Common myeloid progenitor, CD34-positive (primary cell): ENCODE measurements at places on chromosomes 11 and 22.

DNA sequence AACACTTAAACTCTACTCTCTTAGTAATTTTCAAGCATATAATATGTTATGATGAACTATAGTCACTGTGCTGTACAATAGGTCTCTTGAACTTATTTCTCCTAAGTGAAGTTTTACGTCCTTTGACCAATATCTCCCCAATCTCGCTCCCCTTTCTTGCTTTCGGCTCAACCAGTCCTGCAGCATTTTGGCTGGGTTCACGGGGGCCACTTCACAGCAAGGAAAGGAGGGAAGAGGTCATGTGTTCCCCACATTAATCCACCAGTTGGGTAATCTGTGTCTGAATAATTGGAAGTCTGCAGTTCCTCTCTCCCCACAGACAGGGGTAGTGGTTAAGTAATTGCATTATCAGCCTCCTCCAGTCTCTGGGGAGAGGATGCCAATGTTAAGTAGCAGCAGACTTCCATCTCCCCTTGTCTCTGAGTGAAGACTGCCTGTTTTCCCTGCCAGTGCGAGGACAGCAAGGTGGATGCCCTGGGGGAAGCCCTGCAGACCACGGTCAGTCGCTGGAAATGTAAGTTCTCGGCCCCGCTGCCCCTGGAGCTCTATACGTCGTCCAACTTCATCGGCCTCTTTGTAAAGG is 59.2 kb upstream of the CRTAM start:
- peak; percentile 69 for DNase-seq

DNA sequence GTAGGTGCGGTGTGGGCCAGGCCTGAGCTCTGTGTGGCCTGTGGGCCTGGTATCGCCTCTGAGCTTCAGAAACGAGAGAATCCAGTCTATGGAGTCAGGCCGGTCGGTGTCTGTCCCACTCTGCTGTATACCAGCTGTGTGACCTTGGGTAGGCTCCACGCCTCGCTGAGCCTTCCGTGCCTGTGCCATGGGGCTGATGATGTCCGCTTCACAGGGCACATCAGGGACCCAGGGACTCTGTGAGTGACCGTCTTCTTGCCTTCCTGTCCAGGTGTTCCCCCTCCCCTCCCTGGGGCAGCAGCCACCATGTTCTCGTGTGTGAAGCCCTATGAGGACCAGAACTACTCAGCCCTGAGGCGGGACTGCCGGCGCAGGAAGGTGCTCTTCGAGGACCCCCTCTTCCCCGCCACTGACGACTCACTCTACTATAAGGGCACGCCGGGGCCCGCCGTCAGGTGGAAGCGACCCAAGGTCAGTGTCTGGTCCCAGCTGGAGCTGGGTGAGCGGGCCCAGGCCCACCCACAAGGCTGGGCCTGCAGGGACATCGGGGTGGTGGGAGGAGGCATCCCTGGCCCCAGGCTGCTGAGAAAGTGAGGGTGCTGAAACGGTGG is 17.9 kb downstream of the CAPN5 start:
- no peak for DNase-seq

- no peak for DNase-seq
Observed at GRCh38 chr11:10522276-10522675, 18.7 kb downstream of the RNF141 start.

DNA sequence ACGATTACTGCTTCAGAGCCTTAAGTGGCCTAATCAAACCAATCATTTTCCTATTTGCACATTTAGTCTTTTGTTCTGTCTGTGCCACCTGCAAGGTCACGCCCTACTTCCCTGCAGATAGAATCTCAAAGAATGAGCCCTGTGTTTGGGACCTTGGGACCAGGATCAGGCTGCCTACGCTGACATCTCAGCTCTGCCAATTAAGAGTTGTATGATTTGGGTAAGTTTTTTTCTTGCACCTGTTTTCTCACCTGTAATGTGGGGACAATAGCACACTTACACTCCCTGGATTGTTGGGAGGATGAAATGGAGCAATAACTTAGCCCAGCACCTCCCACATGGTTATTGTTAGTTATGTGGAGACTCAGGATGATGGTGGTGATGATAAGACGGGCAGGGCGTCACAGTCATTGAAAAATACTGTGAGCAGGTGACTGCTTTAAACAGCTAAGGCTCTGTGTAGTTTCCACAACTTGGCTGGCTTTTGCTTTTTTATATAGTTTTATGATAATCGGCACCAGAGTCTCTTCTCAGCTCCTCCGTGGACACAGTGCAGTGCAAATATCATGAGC is 155.0 kb downstream of the ADAMTS15 start:
- DNase-seq = no peak

DNA sequence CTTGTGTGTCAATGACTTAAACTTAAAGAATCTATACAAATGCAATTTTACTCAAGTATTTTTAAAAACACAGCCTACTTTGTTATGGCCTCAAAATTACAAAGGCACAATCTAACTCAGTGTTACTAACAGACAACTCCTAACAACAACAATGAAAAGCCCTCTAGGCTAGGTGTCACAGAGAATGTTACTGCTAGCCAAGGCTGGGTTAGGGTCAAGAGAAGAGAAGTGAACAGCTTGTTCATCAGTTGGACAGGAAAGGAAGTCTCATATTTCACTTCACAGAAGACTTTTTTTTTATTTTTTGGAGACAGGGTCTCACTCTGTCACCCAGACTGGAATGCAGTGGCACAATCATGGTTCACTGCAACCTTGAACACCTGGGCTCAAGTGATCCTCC is 26.0 kb downstream of the CLDN25 start:
- no peak for DNase-seq

- no peak for DNase-seq
Observed at GRCh38 chr11:95082576-95083001, 7.1 kb upstream of the ENDOD1 start.

DNA sequence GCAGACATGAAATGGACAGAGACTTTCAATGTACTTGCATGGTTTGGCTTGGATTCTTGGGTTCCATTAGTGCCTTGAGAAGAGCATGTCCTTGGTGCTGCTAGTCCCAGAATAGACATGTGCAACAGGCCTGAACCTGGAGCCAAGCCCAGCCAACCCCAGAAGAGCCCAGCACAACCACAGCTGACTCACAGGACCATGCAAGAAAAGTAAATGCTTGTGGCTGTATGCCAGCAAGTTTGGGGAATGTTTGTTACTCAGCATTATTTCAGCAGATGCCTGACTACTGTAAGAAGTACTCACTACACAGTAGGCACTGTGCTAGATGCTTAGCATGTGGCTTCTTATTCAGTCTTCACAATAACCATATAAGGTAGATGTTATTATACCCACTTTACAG is 39.2 kb upstream of the HMGXB4 start:
- no peak for DNase-seq

DNA sequence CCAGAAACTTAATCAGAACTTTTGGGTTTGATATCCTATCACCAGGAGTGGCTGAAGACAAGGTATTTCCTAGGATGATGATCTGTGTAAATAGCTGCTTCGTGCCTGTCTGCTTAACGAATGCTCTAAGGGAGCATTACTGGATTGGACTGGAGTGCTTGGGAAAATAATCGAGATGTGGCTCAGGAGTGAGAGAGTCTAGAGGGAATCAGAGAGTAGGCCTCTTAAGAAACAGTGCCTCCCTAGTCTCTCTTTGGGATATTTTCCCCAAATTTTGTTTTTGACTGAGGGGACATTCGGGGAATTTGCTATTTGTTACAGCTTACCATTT is 2.5 kb downstream of the MAML2 start:
- no peak for DNase-seq

- no peak for DNase-seq
Observed at GRCh38 chr11:5258543-5259262, 4.1 kb upstream of the HBG2 start.

GRCh38 chr11:3831378-3832239 is 9.2 kb downstream of the RHOG start:
- DNase-seq = peak; percentile 32

GRCh38 chr11:85672105-85672902 is 7.4 kb upstream of the CREBZF start:
- DNase-seq = no peak

DNA sequence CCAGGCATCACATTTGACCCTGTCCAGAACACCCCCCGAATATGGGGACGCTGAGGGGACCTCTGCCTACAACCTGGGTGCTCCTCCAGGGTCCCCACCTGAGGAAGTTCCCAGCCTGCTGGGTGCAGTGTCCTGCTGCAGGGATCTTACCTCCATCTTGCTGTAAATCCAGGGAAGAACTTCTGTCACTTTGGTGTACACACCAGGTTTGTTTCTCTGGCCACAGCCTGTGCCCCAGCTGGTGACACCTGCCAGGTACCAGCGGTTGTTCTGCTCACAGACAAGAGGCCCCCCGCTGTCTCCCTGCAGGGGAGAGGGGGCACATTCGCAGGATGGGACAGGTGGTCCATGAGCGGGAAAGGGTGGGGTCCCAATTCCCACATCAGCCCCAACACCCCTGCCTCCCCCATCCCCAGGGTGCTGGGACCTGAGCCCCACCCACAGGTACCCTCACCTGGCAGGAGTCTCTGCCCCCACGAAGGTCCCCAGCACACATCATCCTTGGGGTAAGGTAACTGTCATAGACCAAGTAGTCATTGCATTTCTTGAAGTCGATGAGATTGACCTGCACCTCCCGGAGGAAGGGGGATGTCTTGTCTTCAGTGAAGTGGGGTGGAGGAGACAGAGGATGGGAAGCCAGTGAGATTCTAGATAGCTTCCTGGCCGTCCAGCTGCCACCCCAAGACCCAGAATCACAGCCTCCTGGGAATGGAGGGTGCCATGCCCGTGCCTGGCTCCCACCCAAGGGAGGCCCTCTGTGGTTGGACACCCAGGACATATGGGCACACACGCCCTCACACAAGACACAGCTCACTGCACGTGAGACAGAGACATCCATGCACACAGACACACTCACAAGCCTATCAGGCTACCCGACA is 25.5 kb downstream of the TMPRSS13 start:
- DNase-seq = no peak

DNA sequence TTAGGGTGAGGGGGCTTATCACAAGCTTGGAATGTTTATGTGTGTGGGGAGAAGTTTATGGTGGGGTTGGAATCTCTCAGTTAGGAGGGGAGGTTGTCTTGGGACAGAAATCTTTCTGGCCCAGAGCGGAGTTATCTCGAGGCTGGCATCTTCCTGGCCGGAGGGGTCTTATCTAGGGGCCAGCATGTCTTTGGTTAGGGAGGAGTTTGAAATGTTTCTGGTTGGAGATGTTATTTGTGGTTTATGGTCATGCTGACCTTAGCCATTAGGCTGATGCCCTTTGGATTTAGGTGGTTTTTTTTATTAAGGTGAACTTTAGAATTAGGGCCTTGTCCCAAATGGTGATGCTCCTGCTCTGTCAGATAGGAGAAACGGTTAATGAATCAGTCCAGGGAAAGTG is 7.9 kb upstream of the RBMXL2 start:
- no peak for DNase-seq

GRCh38 chr22:22243033-22243680 is 1.4 kb upstream of the VPREB1 start:
- no peak for DNase-seq

DNA sequence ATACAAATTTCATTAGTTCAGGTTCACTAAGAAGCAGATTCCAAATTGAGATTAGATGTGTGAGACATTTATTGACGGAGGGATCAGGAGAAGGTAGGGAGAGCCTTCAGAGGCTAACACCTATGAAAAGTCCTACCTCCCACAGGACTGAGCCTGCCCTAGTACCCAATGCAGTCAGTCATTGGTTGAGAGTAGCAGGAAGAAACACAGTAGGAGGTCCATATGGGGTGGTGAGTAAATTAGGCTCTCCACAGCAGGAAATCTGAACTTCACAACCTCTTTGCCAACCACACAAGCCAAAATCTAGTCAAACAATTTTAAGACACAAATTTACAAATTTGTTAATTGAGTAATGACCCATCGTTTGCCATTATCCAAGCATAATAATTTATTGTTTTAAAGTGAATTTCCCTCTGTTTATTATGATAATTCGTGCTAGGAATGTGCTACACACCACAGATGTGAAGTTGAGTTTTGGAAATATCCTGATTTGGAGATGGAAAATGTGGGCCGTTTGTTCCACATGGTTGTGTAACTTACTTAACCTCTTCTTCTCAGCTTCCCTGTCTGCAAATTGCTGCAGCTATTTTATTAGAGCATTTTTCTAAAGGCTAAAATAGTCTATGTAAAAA is 542.1 kb downstream of the ETS1 start:
- no peak for DNase-seq

- no peak for DNase-seq
Observed at GRCh38 chr11:42422090-42422489, 889.7 kb upstream of the API5 start.

DNA sequence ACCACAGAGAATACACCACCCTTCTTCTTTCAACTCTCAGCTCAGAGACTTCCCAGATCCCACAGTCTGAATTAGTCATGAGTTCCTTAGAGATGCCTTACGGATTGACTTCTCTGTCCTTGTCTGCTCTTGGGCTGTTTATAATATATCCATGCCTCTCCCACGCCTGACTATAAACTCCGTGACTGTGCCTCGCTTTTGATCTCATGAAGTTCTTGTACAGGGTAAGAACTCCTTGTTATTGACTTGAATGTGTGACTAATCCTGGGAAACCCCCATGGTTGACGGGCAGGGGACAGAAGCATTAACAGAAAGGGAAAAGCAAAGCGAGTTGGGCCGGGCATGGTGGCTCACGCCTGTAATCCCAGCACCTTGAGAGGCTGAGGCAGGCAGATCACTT is 62.4 kb upstream of the POU2AF1 start:
- no peak for DNase-seq

DNA sequence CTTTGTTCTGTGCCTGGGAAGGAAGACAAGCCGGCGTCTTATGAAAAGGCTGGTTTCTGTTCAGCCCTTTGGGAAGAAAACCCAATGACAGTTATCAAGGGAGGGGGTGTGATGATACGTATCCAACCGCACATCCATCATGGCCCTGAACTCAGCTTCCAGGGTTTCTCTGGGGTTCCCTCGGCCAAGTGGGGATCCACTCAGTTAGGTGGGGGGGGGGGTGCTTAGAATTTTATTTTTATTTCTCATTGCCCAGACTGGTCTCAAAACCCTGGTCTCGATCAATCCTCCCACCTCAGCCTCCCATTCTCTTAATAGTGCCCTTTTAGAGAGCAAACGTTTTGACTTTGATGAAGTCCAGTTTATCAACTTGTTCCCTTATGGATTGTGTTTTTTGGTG is 25.7 kb downstream of the KCNQ1 start:
- DNase-seq = no peak

DNA sequence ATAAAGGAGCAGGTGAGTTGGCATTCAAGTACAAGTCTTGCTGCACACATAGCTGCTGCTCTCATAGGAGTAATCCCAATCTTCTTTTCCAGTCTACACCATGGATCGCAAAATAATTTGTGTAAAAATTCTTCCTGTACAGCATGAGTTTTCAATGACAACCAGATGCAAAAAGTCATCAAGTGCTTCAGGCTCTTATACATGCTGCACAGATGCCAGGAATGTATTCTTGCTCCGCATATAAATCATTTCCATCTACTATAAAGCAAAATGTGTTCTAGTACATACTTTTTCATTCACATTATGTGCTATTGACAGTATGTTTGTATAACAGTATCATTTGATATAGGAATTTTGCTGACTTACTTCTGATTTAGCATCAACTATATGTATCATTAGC is 35.4 kb downstream of the NXPE2 start:
- DNase-seq = no peak

GRCh38 chr22:44686873-44687600 is 15.0 kb upstream of the PRR5 start:
- DNase-seq = no peak

- DNase-seq = no peak
Observed at GRCh38 chr11:131792243-131792642, 421.8 kb downstream of the NTM start.

- DNase-seq = no peak
Observed at GRCh38 chr11:62497132-62497801, 49.3 kb downstream of the AHNAK start.

GRCh38 chr11:123173040-123173855 is 21.8 kb downstream of the CLMP start:
- no peak for DNase-seq
